ENCODE measurements at places on chromosomes 7 and 10.
A peak's percentile ranks its signal among the peaks of the same experiment; 100 is the strongest.

- no peak for DNase-seq
Observed at GRCh38 chr10:14681305-14681704, 93.4 kb downstream of the FAM107B start.

DNA sequence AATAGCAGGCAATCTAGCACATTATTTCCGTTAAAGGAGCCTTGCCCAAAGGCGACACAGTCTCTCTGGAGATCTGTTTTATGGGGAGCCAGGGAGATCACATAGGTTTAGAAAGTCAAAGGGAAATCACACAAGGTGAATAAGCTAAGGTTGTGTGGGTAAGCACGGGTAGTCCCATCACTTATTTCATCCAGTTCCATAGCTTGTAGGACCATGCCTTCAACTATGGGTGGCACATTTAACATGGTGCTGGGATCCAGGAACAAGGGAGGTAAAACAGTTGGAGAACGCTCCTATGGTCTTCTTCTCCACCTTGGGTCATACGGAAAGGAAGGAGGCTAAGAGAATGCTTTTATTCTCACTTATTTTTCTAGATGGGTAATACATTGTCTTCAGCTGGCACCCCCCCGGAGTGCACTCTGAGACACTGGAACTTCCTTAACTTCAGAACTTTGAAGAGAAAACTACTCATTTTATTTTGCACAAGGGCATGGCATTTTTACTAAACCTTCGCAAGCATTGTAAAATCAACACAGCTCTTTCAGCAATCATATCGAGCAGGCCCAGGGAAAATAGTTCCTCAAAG is 435.4 kb downstream of the KIF20B start:
- DNase-seq: no peak

- DNase-seq: no peak
Observed at GRCh38 chr7:130342701-130343380, 1.8 kb upstream of the CPA5 start.

GRCh38 chr7:158804335-158804734 is 25.0 kb downstream of the ESYT2 start:
- DNase-seq: no peak

DNA sequence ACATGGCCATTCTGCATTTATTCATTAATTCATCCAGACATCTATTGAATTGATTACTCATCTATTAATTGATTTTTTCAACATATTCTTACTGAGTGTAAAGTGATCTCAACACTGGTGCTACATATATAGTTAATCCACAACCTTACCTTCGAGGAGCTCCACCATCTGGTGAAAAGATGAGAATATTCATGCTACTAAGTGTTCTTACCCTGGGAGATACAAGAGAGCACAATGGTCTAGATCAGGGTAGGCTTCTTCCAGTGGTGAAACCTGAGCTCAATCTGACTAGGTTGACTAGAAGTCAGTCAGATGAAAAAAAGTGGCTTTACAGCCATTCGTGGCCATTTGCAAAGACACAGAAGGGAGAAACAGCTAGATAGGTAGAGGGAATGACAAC is 507.4 kb downstream of the ANKRD7 start:
- DNase-seq: no peak

GRCh38 chr10:72331575-72332422 is 22.9 kb downstream of the DNAJB12 start:
- DNase-seq: peak; percentile 90

GRCh38 chr7:137953665-137954470 is 48.0 kb downstream of the CREB3L2 start:
- no peak for DNase-seq

- no peak for DNase-seq
Observed at GRCh38 chr7:105840981-105841749, 35.2 kb downstream of the ATXN7L1 start.

DNA sequence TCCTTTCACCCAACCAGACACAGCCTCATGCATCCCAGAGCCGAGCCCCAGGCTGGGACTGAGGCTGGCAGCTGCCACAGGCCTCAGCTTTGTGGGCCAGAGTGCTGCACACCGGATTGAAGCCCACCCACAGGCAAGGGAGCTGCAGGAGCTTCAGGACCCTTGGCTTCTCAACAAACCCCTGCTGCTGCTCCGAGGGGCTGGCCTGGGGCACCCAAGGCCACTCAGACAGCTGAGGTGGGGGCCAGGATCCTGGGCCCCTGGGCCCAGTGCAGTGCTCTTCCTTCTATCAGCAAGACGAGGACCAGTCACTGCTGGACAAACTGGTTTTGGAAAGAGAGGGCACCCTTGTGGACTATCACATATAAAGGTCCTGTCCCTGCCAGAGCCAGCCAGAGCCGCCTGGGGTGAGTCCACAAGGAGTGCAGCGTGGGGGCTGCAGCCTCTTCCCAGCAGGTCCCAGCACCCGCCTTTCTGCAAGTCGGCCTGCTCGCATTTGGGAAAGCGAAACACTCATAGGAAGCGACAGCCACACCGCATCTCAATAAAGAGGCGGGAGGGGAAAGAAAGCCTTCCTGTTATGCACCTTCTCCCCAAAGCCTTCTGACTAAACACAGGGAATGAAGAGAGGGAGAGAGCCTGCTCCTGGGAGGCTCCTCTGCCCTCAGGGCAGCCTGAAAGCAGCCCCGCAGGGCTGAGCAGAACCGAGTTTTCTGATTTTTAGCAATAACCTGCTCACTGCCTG is 9.5 kb upstream of the TCERG1L start:
- no peak for DNase-seq

- no peak for DNase-seq
Observed at GRCh38 chr10:12235116-12235694, 39.2 kb downstream of the CDC123 start.

GRCh38 chr7:130242198-130243014 is 24.3 kb upstream of the CPA2 start:
- peak; percentile 3 for DNase-seq

- no peak for DNase-seq
Observed at GRCh38 chr10:100364735-100365391, 17.8 kb downstream of the SCD start.

DNA sequence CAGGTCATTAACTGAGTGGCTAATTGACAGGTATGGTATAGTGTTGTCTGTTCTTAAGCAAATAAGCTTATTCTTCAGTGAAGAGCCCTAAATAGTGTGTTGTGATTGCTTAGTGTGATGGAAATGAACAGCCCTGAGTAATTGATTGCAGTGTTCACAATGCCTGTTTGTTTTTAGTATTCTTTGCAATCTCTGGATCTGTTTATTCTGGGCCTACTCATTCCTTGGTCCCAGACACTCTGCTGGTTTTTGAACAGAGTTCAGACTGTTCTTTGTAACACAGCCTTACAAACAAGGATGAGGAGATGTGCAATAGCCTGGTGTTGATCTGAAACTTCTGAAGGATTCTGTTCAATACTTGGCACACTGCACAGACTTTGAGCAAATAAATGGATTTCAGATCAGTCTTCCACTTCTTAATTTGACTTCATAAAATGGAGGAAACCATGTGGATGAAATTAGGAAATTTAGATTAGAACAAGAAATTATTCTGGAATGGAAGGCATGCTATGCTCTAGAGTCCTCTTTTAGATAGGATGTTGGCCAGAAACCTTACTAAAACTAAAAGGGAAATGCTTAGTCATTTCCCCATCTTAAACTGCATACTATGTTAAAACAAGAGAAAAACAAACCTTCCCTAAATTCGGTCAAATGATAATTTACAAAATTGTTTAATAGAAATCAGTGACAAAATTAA is 444.2 kb upstream of the SEMA3D start:
- peak; percentile 48 for DNase-seq

GRCh38 chr10:65294329-65294728 is 1631.5 kb upstream of the LRRTM3 start:
- no peak for DNase-seq

DNA sequence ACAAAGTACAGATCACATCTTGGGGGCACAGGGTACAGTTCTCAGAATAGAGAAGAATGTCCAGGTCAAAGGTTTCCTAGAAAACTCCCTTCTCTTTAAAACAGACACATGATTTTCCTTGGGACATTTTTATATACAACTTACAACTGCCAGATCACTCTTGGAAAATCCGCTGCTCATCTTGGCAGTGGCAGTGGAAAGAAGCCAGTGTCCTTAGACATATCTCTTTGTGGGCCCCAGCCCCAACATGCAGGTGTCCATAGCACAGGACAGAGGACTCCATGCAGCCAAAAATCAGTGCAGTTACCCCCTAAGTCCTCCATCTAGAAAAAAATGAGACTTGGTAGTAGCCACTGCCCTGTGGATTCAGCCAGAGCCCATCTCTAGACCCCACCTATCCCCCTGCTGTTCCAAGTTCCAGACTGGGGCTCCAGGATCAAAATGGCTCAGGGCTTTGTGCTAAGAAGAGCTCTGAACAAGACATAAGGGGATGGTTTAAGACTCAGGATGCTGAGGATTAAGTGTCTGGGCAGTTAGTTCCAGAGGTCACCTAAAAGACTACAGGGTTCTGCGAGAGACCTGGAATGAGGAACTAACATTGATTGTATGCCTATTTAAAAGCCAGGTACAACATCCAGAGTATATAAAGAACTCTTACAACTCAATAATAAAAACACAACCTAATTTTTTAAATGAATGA is 34.4 kb downstream of the HIPK2 start:
- DNase-seq: no peak

DNA sequence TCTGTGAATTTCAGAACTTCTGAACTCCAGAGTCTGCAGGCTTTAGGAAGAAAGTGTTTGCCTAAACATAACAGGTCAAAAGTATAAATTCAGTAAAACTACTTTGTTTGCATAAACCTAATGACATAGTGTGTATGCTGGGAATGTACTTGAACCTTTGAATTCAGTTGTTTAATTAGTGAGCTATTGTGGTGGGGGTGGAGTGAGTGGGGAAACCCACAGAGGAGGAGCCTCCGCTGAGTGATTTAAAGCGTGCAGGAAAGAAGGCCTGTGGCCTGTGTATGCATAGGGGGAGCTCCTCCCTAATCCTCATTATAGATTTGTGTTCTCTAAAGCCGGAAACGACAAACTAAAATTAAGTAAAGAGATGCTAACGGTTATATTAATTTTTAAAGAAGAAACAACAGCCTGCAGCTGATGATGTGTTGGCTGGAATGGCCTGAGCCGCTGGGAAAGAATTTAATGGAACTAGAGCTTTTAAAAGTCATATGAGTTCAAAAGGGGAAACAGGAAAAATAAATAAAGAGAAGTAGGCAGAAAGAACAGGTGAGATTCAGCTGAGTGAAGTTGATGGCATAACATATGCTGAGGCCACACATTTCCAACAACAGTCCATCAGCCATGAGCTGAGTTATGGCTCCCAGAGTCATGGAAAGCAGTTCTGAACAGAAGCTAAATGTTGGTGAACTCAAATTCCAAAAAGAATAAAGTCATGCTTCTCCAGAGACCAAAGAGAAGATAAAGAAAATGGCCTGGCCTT is 595.0 kb downstream of the GRM8 start:
- no peak for DNase-seq

DNA sequence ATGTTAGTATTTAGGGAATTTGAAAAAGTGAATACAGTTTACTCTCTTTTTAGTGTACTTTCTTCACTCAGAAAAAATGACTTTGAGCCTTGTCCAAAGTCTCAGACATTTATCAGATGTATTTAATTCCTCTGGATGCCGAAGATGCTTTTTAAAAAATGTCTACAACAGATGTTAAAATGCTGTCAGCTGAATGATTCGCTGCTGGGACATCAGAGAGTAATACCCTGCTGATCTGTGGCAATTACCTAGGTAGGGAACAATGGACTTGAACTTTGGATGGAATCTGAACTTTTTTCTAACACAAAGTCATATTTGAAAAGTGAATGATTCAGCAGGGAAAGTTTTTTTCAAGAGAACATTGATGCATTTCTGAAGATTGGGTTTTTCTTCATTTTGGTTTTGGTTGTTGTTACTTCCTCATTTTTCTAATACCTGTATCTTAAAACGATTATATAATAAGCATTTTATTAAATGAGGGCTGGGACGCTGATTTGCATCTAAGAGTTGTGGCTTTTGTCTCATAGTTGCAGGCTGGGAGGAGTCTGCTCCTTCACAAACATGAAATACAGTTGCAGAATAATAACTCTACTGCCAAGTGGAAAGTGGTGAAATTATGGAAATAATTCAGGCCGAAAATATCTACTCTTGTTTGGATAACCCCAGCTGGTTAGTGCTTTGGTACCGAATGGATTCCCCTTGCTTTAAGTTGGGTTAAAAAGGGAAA is 98.0 kb downstream of the SPAG6 start:
- DNase-seq: no peak

DNA sequence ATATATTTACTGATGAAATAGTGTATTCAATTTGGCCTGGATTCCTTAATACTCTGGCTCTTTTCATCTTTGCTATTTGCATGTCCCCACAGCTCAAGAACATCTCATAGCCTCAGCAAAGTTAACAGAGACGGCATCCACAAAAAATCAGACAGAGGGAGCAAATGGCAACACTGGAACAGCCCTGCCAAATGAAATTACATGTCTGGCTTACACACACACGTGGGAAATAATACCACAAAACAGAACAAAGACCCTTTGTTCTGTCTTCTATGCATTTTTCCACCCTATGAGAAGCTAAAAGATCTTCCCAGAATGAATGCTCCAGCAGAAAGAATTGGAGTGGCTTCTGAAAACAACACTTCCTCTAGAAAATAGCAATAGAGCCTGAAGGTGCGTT is 139.5 kb downstream of the ALOX5 start:
- DNase-seq: no peak

DNA sequence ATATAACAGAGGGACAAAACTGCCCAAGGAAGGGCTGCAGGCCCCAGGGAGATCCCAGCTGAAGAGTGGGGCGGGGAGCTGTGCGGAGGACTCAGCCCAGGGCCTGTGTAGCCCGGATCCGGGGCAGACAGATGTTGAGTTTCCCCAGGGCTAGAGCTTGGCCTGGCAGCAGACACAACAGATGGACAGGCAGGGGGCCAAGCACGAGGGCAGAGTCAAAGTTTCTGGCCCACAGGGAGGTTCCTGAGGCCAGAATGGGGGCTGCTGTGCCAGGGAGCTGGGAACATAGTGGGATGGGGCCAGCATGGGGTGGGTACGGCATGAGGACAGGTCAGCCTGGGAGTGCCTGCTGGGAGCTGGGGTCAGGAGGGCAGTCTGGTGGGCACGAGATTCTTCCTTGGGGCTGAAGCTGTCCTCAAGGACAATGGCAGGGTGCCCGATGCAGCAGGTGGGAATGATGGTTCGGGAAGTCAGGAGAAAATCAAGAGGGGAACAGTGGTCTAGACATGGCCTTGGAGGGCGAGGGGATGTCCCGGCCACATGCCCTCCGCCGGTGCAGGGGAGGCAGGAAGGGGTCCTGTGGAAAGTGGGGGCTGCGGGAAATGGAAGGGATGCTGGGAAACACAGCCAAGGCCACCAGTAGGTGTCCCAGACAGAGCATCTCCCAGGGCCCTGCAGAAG is 519.1 kb upstream of the FOXK1 start:
- DNase-seq: no peak

DNA sequence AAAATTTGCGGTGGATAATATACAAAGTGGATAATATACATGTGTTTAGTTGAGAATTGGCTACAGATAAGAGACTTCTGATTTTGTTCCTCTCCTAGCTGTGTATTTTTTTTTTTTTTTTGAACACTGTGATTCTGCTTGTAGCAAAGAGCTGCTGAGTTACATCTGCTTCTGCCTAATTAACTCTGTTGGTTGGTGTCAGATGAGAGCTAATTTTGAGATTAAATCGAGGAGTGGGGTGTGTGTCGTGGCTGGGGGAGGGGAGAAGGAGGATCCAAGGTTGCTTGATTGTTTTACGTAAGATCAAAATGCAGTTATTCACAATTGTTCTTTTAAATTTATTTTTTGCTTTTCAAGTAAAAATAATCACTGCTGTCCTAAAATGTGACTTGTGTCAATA is 11.3 kb downstream of the KAT6B start:
- no peak for DNase-seq

Measured in AML-193 (cell line).